ENCODE measurements at places on chromosomes 6 and 20.

GRCh38 chr20:49924247-49924646 is 8.9 kb upstream of the SPATA2 start:
- no peak for DNase-seq

DNA sequence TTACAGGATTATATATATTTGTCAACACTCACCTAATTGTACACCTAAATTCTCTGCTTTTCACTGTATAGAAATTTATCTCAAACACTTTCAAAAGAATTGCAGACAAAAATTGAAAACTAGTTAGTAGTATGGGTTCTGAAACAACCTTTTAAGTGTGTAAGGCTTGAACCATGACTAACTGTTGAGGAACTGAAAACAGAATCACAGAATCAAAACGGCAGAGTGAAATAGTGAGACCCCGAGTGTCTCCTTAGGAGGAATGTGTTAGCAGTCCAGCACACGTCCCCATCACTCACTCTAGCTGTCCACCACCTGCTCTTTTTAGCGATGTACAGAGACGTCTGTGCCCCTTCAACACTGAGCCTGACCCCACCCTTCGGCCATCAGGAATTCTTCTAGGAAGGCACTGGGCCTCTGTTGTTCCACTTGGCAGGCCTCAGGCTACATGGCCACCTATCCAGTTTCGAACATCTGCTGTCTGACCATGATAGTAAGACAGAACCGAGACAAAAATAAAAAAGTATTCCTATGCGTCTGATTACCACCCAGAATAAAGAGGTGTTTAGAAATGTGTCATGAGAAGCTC is 227.4 kb downstream of the C6orf118 start:
- no peak for DNase-seq

DNA sequence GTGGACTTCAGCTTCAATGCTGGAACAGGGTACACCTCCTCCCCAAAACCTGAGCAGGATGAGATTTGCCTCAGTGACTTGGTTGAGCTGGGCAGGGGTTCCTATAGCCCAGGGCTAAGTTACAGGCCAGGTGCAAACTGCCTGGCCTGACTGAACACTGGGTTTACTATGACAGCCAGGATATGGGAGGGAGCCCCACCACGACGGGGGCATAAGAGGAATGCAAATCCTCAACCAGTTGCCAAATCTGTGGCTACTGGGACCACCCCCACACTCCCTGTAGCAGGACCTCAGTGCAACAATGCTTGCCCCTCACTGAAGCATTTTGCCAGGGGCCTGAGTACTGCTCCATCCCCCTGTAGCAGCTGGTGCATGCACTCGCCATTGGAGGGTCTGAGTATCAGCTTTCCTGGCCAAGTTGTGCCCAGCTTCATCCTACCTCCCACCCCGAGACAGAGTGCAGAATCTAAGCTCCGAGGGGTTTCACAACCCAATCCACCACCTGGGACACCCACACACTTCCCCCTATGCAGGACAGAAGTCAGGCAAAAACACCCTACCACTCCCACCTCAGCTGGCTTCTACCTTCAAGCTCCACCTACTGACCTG is 27.6 kb downstream of the TREML4 start:
- DNase-seq, result no peak

GRCh38 chr6:63261820-63262219 is 50.6 kb downstream of the FKBP1C start:
- no peak for DNase-seq

DNA sequence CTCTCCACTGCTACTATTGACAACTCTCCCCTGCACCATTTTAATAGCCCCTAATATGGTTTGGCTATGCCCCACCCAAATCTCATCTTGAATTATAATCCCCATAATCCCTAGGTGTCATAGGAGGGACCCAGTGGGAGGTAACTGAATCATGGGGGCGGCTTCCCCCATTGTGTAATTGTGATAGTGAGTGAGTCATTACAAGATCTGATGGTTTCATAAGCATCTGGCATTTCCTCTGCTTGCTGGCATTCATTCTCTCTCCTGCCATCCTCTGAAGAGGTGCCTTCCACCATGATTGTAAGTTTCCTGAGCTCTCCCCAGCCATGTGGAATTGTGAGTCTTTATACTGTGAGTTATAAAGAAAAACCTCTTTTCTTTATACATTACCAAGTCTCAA is 74.1 kb upstream of the TCF21 start:
- no peak for DNase-seq

DNA sequence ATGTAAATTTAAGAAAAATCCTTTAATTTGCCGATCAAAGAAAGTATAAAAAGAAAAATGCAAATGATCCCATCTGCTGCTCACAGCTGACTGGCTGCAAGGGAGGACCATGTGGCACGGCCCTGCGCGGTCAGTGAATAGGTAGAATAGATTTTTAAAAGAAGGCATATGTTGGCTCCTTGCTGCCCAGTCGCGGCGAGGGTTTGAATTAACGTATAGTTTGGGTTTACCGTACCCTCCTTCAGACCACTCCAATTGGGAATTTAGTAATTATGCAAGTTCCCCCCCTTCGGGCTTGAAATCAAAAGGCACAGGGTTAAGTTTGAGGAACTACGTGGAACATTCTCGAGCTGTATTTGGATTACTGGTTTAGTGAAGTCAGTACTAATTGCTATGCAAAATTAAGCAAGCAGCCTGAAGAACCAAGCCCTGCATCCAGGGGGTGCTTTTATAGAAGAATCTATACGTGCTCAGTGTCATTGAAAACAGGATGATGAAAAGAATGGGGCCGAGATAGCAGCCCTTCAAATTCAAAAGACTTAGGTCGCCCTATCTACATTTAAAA is 1.1 kb upstream of the BEND3 start:
- DNase-seq, result no peak

- no peak for DNase-seq
Measured at GRCh38 chr6:11614534-11615213, 77.1 kb downstream of the TMEM170B start.

DNA sequence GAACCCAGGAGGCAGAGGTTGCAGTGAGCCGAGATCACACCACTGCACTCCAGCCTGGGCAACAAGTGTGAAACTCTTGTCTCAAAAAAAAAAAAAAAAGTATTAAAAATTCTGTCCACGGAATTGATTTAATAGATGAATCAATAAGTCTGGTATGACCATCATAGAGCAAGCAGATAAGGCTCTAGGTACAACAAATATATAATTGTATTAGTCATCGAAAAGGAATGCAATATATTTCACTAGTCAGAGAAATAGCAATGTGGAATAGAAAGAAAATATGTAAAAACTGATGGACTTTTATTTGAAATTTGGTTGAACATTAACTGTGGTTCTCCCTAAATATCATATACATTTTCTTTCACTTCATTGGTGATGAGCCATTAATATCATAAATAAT is 476.8 kb upstream of the AGPAT4 start:
- DNase-seq, result no peak

DNA sequence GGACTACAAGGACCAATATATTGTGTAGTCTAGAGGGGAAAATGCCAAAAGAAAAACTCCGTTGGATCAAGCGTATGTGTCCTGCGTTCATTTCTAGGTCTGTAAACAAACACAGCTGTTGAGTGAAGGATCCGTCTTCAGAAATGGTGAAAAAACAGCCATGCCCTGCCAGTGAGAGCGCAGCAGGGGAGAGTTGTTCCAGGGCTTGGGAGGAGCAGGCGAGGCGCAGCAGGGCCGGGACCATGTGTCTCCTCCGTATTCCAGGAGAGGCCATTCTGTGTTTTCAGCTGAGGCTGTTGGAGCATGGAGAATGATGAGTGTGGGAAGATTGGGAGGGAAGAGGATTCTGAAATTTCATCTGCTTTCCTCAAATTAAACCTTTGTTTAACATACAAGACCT is 38.0 kb downstream of the BMP6 start:
- DNase-seq, result no peak

DNA sequence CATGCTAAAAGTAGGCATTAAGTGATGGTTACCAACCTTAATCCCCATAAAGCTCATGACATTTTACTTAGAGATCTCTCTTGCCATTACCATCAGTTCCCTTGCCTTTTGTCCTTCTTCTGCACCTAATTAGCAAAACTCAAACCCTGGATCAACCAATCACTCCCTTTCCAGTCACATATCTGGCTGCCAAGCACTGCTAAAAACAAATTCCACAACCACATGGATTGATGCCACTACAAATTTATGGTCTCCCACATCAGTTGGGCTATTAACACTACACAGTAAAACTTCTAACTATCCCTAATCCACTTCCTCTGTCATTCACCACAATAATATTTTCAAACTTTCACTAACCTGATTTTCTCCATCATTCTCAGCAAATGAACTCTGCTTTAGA is 54.3 kb upstream of the RNF146 start:
- no peak for DNase-seq

DNA sequence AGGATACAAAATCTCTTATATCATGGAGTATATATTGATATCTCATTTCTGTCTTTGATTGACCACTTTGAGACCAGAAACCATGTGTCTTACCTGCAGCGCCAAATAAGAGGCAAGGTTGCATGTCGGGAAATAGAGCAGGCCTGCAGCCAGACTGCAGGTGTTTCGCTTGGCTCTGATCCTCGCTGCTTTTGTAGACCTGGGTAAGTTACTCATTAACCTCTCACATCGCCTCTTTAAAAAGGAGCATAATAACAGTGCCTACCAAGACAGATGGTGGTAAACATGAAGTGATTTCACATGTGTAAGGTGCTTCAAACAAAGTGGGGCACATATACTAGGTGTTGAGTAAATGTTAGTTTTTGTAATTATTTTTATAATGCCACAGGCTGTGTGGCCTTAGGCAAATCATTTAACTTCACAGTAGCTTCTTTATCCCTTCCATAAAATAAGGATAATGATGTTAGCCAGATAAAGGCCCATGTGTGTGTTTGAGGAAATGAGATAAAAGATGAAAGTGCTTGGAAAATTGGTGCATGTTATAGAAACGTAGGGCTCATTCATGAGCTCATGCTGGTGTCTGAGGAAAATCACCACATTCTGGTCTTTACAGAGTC is 248.8 kb upstream of the MAP3K7 start:
- no peak for DNase-seq

All from stimulated activated CD4-positive, alpha-beta T cell treated with anti-CD3 and anti-CD28 coated beads, Interleukin-15, amount 100 ng/mL, for 48 hours (primary cell).